ENCODE measurements at places on chromosomes 11 and 22.

GRCh38 chr11:66685276-66686099 lies 7.8 kb upstream of the RBM4B start:
- DNase-seq: no peak

DNA sequence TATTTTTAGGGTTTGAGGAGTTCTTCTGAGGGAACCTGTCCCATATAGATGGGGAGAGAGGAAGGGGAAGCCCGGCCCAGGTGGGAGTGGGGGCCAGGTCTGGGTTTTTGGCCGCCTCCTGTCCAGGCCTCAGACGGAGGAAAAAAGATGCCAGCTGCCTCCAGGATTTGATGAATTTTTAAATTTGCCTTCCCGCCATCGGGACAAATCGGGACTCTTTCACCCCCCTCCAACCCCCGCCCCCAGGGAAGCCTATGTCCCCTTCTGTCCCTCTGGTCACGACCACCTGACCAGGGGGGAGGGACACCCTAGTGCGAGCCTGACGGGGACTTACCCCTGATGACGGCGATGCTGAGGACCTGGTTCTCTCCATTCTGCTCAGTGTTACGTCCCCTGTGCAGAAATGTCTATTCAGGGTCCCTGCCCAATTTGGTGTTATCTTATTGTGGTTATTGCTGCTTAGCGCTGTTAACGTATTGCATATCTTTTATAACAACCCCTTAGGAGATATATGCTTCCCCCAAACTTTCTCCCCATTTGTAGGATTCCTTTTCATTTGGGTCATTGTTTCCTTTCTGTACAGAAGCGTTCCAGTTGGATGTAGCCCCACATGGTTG lies 115.9 kb upstream of the GRK3 start:
- no peak for DNase-seq

GRCh38 chr22:41485033-41485432 lies 16.1 kb downstream of the ACO2 start:
- DNase-seq: no peak

DNA sequence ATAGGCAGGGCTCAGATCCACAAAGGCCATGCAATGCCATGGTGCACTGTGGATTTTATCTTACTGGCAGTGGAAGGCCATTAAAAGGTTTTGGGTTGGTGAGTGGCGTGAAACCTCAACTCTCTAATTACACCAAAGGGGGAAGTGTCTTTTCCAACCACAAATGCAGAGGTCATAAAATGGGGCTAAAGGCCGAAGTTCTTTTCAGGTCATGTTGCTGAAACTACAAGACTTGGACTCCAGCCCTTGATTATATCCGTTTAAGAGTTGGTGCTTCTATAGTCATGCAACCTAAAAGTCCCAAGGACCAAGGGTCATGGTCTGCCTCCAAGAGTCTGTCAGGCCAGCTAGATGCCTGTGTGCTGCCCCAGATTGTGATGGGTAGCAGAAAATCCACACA lies 434.3 kb downstream of the RAB38 start:
- DNase-seq: no peak

- no peak for DNase-seq
Measured at GRCh38 chr11:88583251-88583650, 245.7 kb upstream of the CTSC start.

- DNase-seq: no peak
Measured at GRCh38 chr22:35564975-35565867, 24.6 kb downstream of the RASD2 start.

GRCh38 chr11:79168530-79169110 lies 272.2 kb downstream of the TENM4 start:
- no peak for DNase-seq

- no peak for DNase-seq
Measured at GRCh38 chr11:65834202-65834601, 439 bp downstream of the SNX32 start.

GRCh38 chr11:67412495-67413179 lies 2.8 kb upstream of the CARNS1 start:
- DNase-seq: no peak

- DNase-seq: no peak
Measured at GRCh38 chr11:128029219-128029722, 558.1 kb downstream of the ETS1 start.

- DNase-seq: no peak
Measured at GRCh38 chr22:37464181-37464580, 22.0 kb downstream of the MFNG start.

- no peak for DNase-seq
Measured at GRCh38 chr11:38019072-38019775, 1421.2 kb upstream of the RAG2 start.

GRCh38 chr11:122796128-122796717 lies 42.1 kb upstream of the CRTAM start:
- DNase-seq: peak; percentile 42

GRCh38 chr11:20963596-20963995 lies 294.2 kb downstream of the NELL1 start:
- DNase-seq: no peak

DNA sequence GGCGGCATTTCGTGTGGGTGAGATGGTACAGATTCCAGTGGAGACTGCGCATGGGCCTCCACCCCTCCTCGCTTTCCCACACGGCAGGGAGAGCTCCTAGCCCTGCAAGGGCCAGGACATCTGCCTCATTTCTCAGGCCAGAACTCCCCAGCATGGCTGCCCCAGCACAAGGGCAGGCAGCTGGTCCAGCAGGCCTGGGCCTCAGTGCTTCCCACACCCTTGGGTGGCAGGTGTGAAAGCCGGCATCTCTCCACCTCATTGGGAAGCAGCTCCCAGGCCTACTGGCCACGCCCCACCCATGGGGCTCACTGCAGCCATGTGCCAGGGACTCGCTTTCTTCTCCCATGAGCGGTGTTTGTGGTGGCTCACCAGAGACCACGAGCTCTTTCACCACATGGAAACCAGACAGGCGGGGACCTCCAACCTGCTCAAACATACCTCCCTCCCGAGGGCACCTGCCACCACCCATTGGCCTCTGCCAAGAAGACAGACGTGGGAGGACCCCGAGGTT lies 79.1 kb downstream of the NAT10 start:
- DNase-seq: no peak

- DNase-seq: peak; percentile 34
Measured at GRCh38 chr22:31343235-31344191, 2.6 kb downstream of the PATZ1 start.

- no peak for DNase-seq
Measured at GRCh38 chr11:12831471-12832202, 157.4 kb downstream of the TEAD1 start.

GRCh38 chr22:41263704-41264103 lies 22.3 kb downstream of the RANGAP1 start:
- no peak for DNase-seq

- peak; percentile 25 for DNase-seq
Measured at GRCh38 chr11:131408025-131408640, 37.7 kb downstream of the NTM start.

GRCh38 chr11:95088946-95089619 lies 563 bp upstream of the ENDOD1 start:
- no peak for DNase-seq

DNA sequence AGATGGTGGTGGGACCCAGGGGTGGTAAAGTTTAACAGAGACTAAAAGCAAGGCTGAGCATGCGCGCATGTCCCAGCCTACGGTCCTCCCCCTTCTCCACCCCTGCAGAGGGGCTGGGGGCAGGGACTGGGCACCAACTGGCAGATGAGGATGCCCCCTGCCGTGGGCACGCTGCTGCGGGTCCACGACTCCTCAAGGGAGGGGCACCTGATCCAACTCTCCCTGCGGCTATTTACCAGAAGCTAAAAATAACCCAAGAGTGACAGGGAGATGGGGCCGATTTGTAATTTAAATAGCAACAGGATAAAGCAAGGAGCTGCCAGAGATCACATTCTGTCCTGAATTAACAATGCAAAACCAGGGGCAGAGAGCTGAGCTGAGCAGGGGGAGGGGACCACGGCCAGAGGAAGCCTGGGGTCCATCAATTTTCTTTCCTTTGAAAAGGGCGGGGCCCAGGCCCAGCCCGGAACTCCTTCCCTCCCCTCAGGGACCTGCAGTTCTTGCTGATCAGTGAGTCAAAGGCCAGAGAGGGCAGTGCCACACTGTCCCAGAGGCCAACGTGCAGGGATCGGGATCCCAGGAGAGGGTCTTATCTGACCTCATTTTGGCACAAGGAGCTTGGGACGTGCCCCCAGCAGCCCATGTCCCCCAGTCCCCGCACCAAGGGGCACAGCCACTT lies 8.1 kb upstream of the DGKZ start:
- DNase-seq: peak; percentile 61

DNA sequence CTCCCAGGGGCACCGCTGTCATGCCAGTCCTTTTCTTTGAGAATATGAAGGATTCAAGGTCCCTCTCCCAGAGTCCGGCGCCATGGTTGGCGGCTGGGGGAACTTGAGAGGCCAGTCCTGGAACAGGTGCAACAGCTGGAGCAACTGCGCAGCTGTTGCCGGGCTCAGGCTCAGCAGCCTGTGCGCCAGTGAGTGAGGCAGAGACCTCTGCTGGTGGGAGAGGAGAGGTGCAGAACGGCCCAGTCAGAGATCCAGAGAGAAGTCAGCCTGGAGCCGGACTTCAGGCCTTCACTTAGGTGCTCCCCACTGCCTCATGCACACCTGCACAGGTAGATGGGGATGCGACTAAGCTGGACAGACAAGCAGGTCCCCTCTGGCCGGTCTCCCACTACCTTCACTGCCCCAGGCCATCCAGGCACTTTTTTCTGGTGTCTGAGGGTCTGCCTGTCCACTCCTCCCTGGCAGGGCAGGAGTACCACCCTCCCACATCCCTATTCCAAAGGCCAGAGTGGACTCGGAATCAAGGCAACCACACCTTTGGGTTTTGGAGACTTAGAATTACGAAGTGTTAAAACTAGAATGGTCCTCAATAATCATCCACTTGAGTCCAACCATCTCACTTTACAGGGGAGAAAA lies 4.6 kb downstream of the CHRDL2 start:
- peak; percentile 72 for DNase-seq

DNA sequence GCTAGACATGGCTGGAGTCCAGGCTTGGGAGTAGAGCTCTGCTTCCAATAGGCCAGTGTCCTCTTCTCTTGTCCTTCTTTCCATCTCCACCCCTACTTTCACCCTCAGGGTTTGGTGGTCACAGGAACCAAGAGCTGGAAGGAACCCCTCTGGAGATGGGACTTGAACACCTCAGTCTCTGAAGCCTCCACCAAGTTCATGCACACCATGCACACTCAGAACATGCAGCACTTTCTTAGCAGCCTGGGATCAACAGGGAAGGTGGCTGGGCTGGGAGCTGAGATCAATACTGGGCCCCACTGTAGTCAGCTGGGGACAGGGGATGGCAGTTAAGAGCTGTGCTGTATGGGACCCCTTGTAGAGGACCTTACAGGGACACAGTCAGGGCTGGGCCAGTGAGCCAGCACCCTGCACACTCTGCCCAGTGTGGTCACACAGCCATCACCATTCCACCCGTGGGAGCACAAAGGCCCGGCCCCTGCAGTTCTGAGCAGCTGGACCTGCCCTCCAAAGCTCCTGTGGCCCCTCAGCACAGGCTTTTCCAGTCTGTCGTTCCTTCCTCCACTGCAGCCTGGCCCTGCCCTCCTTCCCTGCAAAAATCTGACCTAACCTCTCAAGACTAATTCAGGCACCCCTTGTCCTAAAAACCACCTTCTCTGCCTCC lies 47.7 kb downstream of the GAB4 start:
- DNase-seq: no peak

DNA sequence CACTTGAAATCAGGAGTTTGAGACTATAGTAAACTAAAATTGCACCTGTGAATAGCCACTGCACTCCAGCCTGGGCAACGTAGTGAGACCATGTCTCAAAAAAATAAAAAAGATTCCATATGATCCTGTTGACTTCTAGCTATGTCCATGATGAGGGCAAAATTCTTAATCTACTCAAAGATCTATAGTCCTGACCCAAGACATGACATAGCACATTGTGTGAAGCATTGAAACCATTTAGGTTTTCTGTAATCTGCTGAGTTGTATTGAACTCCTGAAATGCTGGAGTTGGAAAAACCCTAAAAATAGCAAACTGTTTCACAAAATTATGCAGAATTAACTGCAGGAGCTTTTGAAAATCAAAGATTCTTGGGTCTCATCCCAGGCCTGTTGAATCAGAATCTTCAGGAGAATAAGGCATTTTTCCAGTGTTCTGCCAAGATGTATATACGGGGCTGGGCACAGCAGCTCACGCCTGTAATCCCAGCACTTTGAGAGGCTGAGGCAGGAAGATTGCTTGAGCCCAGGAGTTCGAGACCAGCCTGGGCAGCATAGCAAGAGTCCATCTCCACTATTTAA lies 29.8 kb upstream of the LDHA start:
- no peak for DNase-seq

GRCh38 chr11:95910638-95911368 lies 13.1 kb downstream of the MTMR2 start:
- no peak for DNase-seq

DNA sequence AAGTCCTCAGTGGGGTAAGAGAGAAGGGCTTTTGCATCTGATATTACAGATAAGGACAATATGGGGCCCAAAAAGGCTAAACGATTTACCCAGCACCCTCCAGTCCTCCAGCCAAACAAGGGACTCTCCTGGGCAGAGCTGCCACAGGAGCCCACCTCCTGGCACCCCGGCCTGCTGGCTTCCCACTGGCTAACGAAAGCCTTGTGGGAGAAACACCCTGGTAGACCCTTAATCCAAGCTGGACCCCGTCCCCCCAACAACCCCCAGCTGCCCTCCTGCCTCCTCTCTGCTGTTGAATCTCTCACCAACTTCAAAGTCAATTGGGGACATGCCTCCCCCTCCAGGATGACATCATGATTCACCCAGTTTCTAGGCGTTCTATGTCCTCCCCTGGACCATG lies 10.8 kb downstream of the C1QTNF6 start:
- DNase-seq: no peak

DNA sequence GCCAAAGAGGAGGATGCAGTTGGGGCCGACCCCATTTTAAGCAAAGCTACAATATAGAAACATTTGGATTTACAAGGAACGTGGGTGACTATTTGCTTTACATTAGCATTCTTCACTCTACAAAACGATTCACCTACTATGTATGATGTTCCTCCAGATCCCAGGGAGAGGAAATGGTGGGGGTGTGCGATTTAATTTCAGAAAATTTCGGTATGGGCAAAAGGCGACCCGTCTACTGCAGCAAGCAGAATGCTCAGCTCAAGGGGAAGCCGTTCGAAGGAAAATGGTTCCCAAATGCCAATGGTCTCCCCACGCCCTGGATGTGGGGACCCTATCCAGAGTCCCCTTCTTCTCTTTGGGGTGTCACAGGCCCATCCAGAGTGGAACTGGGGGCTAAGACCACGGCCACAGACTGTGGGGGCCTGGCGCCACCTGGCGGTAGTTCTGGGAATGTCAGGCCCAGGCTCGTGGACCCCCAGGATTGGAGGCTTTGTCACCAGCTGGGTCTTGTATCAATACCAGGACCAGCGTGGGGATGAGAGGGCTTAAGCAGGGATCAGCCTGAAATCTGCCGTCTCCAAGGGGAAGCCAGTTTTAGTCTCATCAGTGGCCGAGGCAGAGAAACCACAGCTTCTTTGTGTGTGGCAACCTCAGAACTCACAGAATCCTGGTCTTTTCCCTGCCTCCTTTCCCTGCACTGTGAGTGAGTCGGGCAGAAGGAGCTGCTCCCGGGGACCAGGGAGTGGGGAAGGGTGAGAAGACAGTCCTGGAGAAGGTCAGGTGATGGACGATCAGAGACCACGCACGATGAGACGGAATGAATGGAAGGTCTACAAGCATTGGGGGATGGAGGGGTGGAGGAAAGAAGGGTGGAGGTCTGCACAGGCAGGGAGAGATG lies 8.4 kb downstream of the LRRC10B start:
- DNase-seq: no peak

All from left ventricle myocardium inferior (tissue), 1 donor.